ENCODE measurements at places on chromosomes 16 and 17.

- DNase-seq = no peak
Measured at GRCh38 chr16:85486256-85486915, 126.7 kb upstream of the GSE1 start.

DNA sequence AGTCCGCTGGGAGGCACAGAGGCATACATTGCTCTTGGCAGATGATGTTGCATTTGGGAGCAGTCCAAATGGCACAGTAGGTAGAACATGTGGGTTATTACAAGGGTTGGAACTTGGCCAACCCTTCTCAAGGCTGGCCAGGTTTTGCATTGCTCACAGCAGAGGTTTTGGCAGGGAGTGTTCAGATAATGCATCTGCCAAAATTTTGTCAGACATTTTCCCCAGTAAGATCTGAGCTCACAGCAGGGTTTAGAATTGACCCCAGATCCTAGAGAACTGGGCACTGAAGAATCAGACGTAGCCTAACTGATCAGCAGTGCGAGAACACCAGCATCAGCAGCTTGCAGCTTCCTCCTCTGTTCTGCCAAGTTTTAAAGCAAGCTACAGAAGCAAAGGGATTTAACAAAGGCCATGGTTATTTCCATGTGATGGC, 468.8 kb upstream of the KIF2B start:
- no peak for DNase-seq

- DNase-seq = no peak
Measured at GRCh38 chr17:61833536-61834193, 29.7 kb downstream of the BRIP1 start.

GRCh38 chr17:20232611-20233010, 223.5 kb downstream of the SPECC1 start:
- no peak for DNase-seq

GRCh38 chr16:69286941-69287713, 24.0 kb upstream of the VPS4A start:
- DNase-seq = peak; percentile 76

GRCh38 chr17:70239391-70239826, 70.1 kb downstream of the KCNJ2 start:
- no peak for DNase-seq

DNA sequence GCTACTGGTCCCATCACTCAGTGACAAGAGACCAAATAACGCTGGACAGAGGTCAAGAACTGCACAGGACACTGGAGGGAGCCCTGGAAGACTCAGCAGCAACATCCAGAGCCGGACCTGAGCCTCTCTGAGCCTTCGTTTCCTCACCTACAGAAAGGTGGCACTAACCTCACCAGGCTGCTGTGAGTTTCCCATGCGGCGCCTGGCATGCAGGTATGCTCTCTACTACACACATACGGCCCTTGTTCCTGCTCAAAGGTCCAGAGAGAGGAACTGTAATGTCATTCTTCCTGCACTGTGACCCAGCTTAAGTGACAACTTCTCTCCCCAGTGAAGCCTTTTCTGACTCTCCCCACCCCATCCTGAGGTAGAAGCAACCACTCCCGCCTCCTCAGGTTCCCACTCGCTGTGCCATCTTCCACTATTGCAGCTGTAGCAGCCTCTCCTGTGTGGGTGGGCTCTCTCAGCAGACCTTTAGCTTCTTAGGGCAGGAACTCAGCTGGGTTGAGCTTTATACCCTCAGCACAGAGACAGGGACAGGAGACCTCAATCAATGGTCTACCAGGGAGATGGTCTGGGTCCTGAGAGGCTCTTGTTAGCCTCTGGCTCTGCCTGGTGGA, 43.9 kb upstream of the SREBF1 start:
- no peak for DNase-seq

GRCh38 chr17:68296217-68297191, 5.2 kb downstream of the ARSG start:
- peak; percentile 93 for DNase-seq

DNA sequence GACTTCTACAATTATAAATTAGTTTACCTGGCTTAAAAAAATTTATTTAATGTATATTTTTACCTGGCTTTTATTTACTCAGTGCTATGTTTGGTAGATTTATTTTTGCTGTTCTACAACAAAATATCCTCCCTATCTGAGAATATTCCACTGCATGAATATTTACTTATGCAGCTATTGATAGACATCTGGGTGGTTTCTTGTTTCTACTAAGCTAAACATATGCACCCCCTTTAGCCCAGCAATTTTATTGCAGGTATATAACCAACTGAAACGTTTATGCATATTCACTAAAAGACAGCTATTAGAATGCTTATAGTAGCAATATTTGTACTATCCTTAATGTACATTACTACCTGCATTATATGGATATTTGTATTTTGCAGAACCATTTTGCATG, 187.7 kb upstream of the CPHXL start:
- DNase-seq = no peak

DNA sequence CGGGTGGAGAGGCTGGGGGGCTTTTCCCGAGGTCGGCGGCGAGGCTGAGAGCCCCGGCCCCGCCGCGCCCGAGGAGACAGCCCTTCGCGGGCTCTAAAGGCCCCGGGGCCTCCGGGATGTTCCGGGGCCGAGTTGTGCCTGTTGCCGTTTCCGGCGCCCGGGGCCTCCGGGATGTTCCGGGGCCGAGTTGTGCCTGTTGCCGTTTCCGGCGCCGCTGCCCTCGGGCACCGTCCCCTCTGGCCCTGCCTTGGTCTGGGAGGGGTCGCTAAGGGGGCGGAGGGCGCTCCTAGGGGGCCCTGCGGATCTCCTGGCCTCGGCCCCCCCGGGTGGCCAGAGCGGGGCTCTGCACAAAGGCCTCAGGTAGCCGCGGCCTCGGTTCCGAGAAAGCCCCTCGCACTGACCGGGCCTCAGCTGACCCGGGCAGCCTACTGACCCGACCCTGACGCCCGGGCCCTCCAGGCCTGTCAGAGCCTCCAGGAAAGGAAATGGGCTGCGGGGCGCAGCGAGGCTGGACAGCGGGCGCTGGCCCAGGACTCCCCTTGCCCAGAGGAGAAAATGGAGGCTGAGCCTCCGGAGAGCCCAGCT, 24.2 kb downstream of the ACTG1 start:
- DNase-seq = peak; percentile 39

DNA sequence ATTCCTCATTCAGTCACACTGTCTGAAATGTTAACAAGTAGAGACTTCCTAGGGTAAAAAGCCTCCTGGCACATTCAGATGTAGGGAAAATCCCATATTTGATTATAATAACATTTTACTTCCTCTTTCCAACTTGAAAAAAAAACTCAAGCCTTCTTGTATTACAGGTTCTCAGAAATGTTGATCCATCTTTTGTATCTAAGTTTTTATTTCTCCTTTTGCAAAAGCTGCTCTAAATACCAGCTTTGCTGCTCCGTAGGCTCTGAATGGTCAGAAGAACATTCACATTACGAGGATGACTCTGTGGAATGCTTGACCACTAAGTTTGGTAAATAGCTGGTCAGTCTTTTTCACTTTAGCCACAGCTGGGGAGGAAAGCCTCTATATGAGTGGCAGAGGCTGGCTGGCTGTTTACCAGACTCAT, 13.2 kb upstream of the HEATR6 start:
- DNase-seq = no peak

DNA sequence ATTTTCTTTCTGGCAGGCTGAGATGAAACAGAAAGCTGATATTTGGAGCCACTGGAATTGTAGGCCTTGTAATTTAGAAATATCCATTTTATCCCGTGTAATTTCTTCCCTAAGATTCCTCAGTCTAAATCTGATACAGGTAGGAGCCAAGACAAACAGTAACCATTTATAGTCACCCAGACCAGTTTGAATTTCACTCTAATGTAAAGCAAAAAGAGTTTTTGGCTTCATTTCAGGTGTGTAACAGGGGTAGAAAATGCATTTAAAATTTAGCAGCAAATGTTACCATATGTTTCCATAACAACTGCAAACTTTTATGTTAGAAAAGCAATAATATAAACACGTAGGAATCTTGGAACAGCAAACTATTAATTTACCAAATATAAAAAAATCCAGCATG, 249.4 kb downstream of the FTO start:
- no peak for DNase-seq

GRCh38 chr16:13939821-13940220, 19.9 kb downstream of the ERCC4 start:
- DNase-seq = no peak

DNA sequence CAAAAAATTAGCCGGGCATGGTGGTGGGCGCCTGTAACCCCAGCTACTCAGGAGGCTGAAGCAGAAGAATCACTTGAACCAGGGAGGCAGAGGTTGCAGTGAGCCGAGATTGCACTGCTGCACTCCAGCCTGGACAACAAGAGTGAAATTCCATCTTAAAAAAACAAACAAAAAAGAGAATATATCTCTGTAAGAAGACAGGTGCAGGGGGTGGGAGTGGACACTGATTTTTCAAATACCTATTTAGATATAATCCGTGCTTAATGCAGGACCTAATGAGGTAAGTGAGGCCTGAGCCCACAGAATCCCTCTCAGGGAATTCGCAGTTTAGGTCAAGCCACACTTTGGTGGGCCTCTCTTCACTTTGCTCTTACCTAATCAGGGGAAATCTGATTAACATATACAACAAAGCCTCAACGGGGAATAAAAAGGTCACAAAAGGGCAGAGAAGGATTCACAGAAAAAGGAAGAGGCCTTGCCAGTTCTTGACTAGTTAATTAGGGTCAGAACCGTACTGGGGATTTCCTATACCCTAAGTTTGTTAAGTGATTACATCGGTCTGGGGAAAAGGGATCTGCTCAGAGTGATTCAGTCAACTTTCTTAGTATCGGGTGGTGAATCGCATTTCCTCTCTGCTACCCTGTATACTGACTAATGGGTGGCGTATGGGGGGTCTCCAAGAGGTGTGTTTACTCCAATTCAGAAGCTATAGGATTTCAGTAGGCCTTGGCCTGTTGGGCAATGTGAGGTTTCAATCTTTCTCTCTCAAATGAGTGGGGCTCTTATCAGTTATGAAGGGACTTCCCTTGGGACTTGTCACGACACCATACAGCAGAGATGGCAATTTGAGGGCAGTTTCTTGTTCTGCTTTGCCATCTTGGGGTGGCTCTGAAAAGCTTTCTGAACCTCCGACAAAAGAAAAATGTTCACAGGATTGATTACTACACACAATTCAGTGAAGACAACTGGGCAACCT, 1.9 kb upstream of the NFAT5 start:
- peak; percentile 46 for DNase-seq

GRCh38 chr17:22600644-22601298, 908.4 kb downstream of the KCNJ18 start:
- DNase-seq = no peak

- DNase-seq = no peak
Measured at GRCh38 chr17:30236766-30237165, 1.3 kb upstream of the SLC6A4 start.

GRCh38 chr16:80739523-80739922, 64.9 kb downstream of the CDYL2 start:
- DNase-seq = no peak

Measured in activated CD4-positive, alpha-beta T cell treated with anti-CD3 and anti-CD28 coated beads, Interleukin-2, amount 10 ng/mL, durations not matched to agents 7 days and 5 days (primary cell).